NCI-H1436 (cell line): ENCODE measurements at places on chromosomes 5 and 9.

GRCh38 chr9:79014929-79015699, 556.7 kb upstream of the TLE4 start:
- DNase-seq: no peak

DNA sequence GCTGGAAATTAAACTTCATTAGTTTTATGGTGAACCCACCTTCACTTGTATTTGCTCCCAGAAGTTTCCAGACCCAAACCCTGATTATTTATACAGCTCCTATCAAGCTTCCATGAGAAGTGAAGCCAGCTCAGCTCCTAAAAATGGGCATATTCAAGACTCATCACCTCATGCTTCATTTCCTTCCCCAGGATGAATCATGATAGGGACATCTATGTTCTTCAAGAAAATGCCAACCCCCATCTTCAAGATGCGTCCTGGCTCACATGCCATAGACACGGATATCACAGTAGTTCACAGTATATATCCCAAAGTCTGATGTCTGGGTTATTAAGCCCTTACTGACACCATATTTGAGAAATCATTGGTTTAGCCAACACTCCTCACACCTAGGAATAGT, 217.6 kb downstream of the NPR3 start:
- DNase-seq: no peak

GRCh38 chr9:125527471-125528002, 179.5 kb downstream of the MAPKAP1 start:
- DNase-seq: no peak

DNA sequence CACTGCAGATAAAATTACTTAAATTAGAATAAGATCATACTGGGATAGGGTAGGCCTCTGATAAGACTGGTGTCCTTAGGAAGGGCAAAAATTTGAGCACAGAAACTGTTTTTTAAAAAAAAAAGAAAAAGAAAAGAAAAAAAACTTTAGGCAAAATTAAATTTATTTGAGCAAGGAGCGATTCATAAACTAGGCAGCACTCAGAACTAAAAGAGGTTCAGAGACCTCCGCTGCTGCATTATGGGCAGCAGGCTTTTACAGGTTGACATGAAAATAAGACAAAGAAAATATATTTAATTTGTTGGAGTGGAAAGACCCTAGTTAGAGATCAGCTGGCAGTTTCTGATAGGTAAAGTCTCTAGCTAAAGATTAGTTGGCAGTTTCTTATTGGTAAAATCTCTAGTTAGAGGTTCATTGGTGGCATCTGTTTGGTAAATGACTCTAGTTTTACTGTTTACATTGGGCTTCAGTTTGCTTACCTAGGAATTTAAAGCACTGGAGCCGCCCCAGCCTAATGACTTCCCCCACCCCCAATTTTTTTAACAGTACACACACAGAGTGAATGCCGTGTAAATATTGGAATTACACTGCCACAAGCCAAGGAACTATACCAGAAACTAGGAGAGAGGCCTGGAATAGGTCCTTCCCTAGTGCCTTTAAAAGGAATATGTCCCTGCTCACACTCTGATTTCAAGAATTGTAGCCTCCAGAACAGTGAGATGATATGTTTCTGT, 4.5 kb upstream of the PLPP6 start:
- DNase-seq: no peak

- no peak for DNase-seq
Observed at GRCh38 chr5:143979044-143979690, 167.2 kb downstream of the HMHB1 start.

- no peak for DNase-seq
Observed at GRCh38 chr9:123514766-123515165, 158.8 kb downstream of the CRB2 start.

DNA sequence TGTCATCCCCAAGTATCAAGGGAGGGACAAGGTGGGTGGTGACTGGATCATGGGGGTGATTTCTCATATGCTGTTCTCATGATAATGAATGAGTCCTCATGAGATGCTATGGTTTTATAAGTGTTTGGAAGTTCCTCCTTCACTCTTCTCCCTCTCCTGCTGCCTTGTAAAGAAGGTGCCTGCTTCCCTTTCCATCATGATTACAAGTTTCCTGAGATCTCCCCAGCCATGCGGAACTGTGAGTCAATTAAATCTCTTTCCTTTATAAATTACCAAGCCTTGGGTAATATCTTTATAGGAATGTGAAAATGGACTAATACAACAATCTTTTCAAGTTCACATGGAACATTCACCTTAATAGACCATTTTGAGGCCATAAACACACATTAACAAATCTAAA, 21.5 kb upstream of the DOCK2 start:
- DNase-seq: no peak

DNA sequence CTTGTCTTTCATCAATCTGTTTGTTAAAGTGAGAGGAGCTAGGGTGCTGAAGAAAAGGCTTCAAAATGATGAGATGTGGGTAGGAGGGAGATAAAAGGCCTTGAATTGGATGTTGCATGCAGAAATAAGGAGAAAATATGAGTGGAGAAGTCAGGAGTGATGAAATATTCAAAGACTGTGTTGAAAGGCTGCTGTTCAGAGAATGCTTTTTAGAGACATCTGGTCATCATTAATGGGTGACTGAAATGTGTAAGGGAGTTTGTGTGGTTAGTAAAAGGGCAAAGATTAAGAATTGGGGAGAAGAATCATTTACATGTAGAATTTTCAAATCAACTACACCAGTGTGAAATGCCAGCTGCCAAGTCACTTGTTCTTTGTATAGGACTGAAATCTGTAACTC, 383.9 kb downstream of the MAT2B start:
- no peak for DNase-seq

GRCh38 chr5:175246242-175246888, 197.6 kb downstream of the DRD1 start:
- no peak for DNase-seq

DNA sequence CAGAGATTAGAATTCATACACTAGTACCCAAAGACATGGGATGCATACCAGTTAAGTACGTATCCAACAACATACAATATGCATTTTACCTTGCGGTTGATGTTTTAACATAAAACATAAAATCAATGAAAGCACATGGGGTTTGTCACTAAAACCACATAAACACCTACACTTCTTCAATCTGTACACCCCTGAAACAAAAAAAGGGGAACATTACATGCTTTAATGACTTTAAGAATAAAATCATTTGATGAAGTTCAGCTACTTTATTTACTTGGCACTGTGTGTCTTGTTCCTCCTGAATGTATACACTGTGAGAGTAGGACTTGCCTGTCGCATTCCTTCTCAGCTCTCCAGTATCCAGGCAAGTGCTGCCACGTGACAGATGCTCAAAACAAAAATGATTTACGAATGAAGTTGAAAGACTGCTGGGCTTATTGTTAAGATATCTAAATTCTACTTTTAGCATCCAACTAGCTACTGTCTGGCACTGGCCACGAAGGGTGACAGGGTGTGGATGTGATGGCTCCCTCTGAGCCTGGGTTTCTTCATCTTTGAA, 21.0 kb downstream of the TNFSF15 start:
- no peak for DNase-seq

DNA sequence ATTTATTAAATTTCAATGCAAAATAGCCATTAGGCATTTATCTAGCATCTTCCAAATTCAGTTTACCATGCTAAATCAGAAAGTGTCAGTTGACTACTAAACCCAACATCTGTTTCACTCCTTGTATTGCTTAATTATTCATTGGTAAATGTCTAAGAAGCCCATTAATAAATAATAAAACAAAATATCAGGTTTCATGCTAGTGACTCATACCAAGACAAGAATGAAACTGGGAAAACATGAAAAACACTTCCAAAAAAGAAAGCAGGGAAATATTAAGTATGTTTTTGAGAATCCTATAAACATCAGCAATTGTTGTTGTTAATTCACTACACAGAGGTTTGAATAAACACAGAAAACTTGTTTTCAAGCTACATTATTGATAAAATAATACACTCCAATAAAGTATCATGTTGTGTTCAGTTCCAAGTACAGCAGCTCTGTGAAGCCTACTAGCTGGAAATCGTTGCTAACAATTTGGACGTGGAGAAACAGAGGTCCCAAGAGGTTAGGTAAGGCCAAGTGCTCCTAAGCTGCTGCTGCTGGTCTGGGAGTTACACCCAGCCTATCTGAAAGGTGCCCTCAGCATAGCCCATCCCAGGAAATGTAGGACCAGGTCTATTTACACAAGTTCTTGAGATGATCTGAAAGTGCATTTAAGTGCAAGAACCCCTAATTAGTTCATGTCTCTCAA, 78.8 kb downstream of the GNAQ start:
- no peak for DNase-seq

GRCh38 chr5:57986761-57987341, 473.0 kb downstream of the PLK2 start:
- DNase-seq: no peak

DNA sequence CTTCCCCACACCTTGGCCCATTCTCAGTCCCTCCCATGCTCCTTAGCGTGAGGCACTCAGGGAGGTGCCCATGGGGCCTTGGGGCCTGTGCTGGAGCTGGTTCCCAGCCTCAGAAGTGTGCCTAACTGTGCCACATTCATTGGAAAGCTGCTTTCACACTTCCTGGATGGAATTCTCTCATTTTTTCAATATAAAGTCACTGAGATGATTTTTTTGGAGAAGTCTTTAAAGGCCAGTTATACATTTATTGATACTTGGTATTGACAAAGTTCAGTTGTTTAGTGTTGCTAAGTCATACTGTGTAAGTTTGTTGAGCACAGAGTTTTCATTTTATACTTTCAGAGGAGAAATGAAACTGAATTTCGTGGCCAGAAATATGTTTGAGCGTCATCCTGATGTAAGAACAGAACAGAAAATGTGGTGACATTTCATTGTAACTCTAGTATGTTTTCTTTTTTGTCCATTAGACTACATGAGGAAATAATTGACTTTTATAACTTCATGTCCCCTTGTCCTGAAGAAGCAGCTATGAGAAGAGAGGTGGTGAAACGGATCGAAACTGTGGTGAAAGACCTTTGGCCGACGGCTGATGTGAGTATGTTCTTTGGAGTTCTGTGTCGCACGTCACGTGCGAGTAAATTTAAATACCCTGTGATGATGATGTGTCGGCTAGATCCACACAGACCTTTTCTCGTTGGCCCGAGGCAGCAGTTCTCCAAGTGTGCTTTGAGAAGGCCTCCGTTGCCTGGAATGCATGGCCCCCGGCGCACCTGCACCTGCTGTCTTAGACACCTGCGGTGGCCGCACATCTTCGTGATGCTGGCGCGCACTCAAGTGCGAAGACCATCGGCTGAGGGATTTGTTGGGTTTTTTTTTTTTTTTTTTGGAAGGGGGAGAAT, 24.1 kb downstream of the TENT4A start:
- no peak for DNase-seq

DNA sequence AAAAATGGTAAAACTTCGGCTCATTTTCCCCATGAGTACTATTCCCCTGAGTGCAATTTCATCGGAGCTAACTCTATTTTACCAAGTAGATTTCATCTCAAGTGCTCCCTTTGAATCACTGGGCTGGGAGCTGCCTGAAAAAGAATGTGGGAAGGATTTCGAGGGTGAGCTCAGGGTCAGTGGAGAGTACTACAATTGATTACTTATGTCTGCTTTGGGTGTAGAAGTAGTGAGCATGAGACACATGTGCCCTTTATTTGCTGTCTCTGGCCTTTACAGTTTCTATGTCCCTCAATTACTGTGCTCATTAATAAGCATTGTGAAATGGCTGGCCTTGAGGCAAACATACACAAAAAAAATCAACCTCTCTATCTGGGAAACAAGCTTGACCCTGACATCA, 172.7 kb upstream of the RFX3 start:
- peak; percentile 1 for DNase-seq

DNA sequence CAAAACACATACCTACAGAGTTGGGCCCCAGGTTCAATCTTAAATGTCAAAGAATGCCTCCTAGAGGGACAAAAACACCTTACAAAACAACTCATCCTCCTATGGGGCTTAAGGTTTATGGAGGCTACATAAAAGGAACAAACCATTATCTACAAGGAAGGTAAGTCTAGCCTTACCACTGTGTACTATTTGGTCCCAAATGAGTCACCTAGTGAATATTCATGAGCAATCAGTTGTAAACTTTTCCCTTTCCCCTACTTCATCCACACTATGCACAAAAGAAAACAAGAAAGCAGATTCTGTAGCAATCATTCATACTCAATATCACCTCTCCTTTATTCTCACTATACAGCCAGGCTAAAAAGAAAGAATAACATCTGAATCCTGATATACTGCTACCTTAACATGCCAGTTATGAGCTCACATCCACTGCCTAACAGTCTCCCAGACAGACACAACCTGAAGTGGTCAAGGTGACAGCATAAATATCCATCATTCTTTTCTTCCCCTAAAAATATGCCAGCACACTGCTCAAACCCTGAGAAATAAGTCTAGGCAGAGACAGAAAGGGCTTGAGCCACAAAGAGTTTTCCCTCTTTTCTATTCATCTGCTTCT, 6.2 kb downstream of the OXCT1 start:
- no peak for DNase-seq

- DNase-seq: no peak
Observed at GRCh38 chr9:109707355-109707754, 72.6 kb upstream of the PALM2AKAP2 start.

- no peak for DNase-seq
Observed at GRCh38 chr9:117775591-117775990, 71.4 kb downstream of the TLR4 start.

DNA sequence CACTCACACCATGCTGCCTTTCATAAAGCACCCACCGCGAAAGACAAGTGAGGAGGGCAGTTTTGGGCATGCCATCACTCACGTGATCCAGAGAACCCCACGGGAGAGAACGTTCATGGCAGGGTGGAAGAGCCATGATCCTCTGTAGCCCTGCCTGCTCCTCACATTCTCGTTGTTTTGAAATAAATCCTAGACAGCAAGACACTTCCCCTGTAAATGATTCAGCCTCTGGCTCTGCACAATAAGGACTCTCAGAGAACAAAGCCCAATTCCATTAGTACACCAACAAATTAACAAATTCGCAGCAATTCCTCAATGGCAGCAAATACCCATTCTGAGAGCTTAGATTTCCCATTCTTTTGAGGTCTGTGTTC, 71.5 kb downstream of the WNK2 start:
- DNase-seq: no peak

- no peak for DNase-seq
Observed at GRCh38 chr5:9376363-9377117, 169.3 kb downstream of the SEMA5A start.

GRCh38 chr5:114192108-114192507, 169.8 kb upstream of the KCNN2 start:
- DNase-seq: no peak
